Neuronal stem cell (in vitro differentiated cells): ENCODE measurements at places on chromosomes 4 and X.

- DNase-seq = no peak
Observed at GRCh38 chrX:116277351-116278225, 107.0 kb downstream of the AGTR2 start.

DNA sequence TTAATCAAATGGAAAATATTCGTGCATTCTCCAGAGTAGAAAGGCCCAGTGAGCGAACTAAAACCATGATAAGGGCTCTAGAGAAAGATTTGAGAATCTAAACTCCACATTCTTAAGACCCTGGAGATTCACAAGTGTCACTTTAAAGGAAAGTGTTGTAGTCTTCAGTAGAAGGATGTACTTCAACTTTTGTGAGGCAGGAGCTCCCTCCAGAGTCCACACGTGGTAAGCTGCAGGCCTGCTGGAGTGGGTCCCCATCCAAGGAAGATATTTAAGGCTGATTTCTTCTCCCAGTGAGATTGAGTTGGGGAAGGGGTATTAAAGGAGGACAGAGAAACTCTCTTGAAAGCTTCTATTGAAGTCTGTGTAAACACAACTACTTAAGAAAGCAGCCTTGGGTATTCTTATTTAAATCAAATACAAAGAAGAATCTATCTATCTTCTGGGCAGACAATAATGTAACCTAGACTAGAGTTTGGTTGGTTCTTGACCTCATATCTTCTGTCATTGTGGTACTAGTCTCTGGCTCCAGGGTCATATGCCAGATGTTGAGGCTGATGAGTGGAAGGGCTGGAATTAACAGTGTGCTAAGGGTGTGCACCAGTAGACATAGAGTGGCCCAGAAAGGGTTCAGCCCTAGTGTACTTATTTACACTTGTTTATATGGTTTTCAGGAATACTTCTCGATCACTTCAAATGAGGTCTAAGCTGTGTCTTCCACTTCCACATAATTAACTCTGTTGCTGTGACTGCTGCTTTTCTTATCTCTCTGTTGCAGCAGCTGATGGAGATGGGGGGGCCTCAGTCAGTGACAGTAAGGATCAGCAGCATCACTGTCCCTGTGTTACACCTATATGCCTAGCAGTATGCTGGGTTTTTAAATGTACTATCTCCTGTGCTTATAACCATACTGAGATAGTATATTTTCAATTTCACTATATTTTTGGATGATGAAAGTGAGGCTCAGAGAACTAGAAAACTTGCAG lies 76.1 kb downstream of the HMGB2 start:
- peak; percentile 54 for DNase-seq

DNA sequence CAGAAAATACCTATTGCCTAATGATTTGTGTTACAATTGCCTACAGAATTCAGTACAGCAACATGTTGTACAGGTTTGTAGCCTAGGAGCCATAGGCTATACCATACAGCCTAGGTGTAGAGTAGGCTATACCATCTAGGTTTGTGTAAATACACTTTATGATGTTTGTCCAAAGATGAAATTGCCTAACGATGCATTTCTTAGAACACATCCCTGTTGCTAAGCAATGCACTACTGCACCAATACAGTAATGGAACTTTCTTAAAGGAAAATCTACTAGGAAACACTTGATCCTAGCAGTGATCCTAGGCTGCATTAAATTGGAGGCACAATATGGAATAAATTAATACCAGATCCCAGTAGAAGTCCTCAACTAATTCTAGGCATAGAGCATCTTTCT lies 18.3 kb downstream of the NOA1 start:
- no peak for DNase-seq

DNA sequence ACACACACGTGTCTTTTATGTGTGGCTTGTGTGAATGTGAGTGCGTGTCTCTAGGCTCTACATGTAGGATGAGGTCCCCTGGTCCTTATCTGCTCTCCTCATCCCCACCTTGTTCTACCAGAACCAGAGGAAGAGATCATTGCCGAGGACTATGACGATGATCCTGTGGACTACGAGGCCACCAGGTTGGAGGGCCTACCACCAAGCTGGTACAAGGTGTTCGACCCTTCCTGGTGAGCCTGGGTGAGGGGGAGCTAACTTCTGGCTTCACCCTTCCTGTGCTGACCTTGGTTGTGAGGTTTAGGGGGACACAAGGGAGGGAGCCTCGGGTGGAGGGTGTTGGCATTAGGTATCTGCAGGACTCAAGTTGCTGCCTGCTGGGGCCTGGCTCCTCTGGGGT lies 3.3 kb downstream of the PQBP1 start:
- no peak for DNase-seq

GRCh38 chr4:164212714-164213113 lies 541.2 kb upstream of the SMIM31 start:
- DNase-seq = no peak

DNA sequence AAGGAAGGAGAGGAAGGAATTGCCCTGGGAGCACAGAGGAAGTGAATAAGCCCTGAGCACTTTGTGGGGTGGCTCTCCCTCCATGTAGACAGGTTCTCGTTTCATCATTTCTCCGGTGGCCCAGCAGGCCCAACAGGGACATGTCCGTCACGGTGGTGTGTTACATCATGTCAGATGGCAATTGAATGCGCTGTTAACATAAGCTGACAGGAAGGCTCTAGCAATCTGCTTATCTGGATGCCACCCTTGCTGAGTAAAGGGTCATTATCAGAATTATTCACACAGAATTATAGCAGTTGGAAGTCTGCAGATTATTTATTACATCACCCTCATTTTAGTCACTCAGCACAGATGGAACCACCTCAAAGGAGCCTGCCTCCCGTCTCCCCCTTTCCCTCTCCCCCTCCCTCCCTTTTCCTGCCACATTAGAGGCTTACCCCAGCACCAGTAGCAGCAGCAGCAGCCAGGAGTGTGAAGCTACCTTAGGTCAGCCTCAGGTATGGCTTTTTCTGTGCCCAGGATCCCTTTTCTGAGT lies 124.3 kb upstream of the TRIM2 start:
- no peak for DNase-seq

- DNase-seq = no peak
Observed at GRCh38 chr4:77859256-77859655, 3.4 kb upstream of the MRPL1 start.

- no peak for DNase-seq
Observed at GRCh38 chr4:86099348-86099747, 260.5 kb downstream of the MAPK10 start.

DNA sequence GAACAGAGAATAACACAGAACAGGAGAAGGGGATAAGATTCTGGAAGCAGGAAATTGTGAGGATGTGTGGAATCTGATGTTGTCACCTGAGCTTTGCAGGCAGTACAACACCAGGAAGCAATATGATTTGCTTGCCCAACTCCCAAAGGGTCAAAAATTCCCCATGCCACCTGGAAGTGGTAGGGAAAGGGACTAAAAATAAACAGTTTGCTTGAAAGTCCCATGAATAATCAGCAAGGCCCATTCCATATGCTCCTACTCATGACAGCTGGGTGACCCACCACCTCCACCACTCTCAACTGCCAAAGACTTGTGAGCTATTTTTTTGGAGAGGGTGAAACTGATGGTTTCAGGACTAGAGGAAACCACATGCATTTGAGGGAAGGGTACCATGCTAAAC lies 168.4 kb downstream of the KCNIP4 start:
- no peak for DNase-seq

DNA sequence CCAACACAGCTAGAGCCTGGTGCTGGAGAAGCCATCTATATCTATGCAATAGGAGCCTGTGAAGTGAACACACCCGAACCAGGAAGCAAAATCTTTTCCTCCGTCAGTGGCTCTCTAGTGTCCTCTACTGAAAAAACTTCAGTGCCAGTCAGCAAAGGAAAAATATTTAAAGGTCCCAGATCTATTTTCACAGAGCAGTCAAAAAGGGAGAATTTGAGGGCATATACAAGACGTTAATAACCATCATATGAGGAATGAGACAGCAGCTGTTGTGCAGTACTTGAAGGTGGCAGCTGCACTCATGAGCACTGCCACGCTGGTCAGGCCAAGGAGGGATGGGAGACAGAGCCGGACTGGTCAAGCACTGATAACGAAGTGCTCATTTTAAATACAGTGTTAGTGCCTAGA lies 14.4 kb downstream of the MCUB start:
- DNase-seq = no peak

- DNase-seq = peak; percentile 93
Observed at GRCh38 chr4:1410491-1411325, 4.5 kb upstream of the NKX1-1 start.

DNA sequence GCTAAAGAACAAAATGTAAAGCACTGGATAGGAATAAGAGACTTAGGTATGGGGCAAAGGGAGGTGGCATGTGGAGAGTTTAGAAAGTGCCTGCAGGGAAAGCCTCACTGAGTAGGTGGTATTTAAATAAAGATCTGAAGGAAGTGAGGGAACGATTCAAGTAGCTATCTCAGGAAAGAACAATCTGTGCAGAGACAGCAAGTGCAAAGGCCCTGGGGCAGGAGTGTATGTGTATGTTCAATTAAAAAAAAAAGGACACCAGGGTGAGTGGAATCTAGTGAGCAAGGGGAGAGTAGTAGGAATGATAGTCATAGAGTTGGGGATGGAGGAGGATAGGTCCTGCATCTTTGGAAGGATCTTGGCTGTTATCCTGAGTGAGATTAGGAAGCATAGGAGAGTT lies 779.9 kb upstream of the FTHL17 start:
- DNase-seq = no peak

- DNase-seq = peak; percentile 17
Observed at GRCh38 chrX:134520860-134521390, 61.0 kb downstream of the HPRT1 start.

DNA sequence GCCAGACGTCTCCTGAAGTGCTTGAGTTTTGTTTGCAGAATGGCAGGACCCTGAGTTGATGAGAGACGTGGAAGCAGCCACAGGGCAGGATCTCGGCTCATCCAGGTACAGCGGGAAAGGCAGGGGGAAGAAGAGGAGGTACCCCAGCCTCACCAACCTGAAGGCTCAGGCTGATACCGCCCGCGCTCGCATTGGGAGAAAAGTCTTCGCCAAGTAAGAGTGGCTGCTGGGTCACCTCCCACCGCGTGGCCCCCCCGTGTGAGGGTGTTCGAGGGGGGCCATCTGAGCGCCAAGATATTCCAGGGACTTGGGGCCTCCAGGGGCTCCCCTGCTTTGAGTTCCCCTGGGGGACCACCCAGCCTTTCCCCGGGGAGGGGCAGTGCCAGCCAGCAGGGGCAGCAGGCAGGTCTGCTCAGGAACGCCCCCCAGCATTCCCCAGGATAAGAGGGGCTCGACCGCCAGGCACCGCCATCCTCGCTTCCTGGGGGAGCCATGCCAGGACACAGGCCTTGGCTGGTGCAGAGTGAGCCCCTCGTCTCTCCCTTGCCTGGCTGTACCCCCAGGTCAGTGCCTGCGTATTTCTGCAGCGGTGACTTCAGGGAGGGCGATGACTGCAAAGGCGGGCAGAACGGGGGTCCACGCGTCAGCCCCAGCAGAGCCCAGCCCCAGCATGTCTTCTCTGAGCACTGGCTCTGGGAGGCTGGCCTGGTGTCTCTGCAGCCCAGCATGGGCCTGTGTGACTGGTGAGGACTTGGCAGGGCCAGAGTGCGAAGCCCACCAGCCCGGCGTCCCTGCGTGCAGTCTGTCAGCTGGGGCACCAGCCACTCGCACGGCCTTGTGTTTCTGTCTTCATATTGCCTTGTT lies 22.3 kb downstream of the NKX1-1 start:
- no peak for DNase-seq

GRCh38 chrX:113136836-113137235 lies 296.2 kb upstream of the AMOT start:
- no peak for DNase-seq

- no peak for DNase-seq
Observed at GRCh38 chrX:13023567-13023966, 20.9 kb downstream of the FAM9C start.

GRCh38 chrX:131317326-131317725 lies 28.2 kb upstream of the IGSF1 start:
- DNase-seq = no peak

GRCh38 chr4:142124874-142125273 lies 488.5 kb downstream of the IL15 start:
- no peak for DNase-seq

DNA sequence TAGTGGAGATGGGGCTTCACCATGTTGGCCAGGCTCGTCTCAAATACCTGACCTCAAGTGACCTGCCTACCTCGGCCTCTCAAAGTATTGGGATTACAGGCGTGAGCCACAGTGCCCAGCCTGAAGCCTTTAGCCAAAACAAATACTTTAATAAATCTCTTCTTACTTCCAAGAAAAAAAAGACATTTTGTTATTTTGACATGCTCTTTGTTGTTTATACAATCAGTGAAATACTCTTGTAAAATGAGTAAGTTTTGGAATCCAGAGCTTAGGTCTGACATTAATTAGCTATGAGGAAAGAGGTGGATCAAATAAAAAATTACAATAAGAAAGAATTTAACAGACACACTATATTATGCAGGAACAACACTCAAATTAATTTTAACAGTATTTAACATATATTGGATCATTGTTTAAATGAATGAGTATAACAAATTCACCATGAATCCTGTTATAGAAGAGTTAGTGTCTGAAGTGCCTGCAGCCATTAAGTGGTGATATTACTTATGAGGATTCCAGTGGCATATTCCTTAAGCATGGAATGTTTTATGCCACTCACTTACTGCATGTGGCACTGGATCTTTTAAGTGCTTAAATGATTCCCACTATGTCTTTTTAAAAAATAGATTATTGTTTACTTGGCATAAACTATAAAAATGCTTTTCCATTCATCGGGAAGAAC lies 260.1 kb upstream of the GIMD1 start:
- no peak for DNase-seq

DNA sequence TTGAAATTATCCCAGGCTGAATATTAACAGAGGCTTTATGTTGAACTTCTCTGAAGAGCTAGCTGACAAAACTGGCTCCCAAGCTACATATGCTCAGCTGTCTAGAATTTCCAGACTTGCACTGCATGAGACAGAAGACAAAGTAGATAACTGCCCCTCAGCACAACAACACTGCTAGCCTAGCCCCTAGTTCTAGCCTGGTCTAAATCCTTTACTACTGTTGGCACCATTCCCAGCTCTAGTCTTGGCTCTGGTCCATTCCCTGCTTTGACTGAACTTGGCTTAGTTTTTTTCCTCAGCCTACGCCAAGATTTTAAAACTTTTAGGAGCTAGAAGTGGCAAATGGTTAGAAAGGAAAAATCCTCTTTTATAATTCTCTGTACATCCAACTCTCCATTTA lies 7.6 kb upstream of the OPHN1 start:
- DNase-seq = no peak

DNA sequence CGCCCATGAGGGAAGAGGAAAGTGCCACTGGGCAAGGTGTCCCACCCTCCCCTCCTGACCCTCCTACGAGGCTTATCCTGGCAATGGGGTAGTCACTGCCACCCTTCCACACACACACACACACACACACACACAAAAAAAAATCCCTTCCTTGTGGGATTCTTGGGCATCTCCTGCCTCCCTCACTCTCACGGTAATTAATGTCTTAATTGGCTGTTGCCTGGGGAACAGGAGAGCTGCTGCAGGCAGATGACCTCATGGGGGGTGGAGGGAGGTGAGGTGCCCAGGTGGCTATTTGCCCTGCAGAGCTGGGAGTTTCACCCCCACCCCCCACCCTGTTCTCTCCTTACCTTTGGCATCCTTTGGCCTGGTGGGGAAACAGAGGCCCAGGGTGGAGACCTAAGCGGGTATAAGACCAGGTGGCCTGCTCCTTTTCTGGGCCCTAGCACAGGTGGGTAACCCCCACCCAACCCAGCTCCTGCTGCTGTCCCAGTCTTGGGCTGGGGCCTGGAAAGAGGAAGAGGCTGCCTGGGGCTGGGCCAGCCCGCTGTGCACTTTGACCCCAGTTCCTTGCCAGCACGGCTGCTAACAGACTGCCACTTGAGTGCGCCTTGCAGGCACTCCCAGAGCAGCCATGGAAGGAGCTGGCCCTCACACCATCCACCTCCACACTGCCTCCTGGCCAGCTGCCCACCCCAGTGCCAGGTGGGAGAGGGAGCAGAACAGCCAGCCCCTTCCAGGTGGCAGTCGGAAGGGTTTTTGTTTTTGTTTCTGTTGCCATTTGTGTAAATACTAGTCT lies 12.6 kb downstream of the EFNB1 start:
- DNase-seq = no peak
